ENCODE measurements at places on chromosomes 5 and 9.

DNA sequence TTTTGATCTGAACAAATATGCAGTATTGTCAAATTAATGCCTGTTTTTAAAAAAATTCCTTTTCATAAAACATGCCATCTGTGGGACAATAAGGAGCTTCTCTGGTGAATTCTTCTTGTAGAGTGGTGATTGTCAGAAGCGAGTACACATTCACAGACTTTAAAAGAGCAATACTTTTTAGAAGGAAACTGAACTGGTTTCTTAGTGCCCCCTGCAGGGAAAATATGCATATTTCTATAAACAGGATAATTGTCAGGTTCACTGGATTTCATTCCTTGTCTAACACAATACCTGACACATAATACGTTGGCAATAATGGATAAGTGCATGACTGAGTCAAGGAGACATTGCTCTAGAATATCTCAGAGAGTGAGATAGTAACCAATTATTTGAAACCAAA is 133.7 kb downstream of the KIF4B start:
- no peak for DNase-seq
- H3K27me3 ChIP-seq: no peaks in the 10 kb centered on the region
- H3K36me3 ChIP-seq: no peaks in the 10 kb centered on the region
- no peaks in the 10 kb centered on the region for H3K4me1 ChIP-seq
- H3K27ac ChIP-seq: no peak overlapping the region
- H3K4me3 ChIP-seq: no peak overlapping the region

DNA sequence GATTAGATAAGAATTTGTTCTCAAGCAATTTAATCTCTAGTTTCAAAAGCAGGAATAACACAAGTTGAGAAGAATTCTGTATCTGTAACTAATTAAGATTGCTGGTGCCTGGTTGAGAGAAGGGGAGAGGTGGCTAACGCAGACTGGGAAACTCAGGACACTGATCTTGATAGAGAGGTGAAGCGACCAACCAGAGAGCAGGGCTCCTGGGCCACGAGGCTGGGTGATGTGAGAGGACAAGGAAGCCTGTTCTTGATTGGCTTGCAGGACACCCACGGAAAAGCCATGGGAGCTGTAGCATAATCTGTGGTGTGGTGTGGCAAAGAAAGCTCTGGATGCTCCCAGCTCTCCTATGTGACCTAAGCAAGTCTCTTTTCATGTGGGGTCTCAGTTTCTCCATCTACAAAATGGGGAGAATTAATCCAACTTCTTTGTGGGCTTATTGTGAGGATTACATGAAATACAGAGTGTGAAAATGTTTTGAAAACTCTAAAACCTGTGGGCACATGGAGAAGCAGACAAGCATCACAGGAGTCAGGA is 594.1 kb upstream of the BRINP1 start:
- no peak overlapping the region for H3K27ac ChIP-seq
- H3K4me3 ChIP-seq: no peak overlapping the region
- no peaks in the 10 kb centered on the region for H3K36me3 ChIP-seq

DNA sequence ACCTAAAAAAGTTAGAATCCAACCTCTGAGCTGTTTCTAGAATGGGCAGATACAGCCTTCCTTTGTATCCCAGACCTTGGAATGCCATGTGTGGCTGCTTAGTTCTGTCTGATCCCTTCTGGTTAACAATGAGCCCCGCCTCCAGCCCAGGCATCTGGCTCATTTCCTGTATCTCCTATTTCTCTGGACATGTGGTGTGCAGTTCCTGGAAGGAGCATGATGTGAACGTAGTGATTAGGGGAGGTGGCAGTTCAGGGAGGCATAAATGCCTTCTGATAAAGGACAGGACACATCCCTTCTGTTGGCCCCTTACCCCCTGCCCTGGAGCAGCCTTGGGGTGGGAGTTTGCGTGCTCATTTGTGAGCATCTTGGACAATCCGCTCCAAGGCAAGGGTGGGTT is 243.0 kb downstream of the ZSWIM6 start:
- no peak overlapping the region for H3K27ac ChIP-seq
- no peak for DNase-seq
- H3K27me3 ChIP-seq: no peaks in the 10 kb centered on the region
- no peak overlapping the region for H3K4me3 ChIP-seq
- no peaks in the 10 kb centered on the region for H3K4me1 ChIP-seq

DNA sequence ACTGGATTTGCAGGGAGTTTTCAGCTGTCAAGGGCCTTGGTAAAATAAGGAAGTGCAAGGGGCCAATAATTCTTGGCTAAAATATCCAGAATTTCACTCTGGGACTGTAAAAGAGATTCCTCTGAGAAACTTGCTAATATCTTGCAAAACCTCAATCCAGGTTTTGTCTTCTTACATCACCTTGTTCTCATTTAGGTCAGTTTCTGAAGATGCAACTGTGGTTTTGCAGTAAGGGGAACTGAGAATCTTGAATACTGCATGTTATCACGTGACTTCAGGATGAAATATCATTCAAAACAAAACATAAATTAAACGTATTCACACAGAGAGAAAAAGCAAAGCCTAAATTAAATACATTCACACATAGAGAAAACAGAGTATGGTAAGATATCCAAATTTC is 35.0 kb upstream of the RIC1 start:
- no peaks in the 10 kb centered on the region for H3K27me3 ChIP-seq
- no peak for DNase-seq
- H3K36me3 ChIP-seq: no peaks in the 10 kb centered on the region
- no peak overlapping the region for H3K4me3 ChIP-seq
- no peaks in the 10 kb centered on the region for H3K4me1 ChIP-seq
- no peak overlapping the region for H3K27ac ChIP-seq

DNA sequence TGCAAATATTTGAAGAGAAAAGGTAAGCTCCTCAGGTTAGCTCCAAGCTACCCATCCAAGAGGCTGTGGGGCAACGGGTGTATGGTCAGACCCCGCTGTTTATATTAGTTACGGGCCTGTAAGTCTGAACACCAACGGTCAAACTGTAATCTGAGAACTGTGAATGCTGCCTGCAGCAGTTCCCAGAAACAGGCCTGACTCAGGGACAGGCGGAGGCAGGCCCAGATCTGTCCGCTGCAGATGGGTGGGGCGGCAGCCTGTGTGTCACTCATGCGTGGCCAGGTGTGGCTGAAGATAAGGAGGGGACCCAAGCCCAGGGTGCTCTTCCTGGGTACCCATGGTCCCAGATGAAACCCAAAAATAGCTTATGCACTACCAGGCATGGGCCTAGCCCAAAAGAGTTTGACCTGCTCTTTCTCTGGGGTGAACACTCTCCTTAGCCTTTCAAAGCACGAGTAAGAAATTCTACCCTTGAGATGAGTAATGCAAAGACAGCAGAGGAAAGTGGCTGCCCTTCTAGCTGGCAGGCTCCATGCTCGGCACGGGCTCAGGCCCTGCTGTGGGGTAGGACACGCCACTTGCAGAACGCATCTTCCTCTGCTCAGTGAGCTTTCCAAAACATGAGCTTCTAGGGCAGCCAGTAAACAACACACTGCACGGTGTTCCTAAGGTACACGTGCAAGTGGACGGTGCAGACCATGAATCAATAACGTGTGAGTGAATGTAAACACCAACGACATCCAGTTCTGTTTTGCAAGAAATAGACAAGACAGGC is 9.1 kb downstream of the UBAC1 start:
- DNase-seq: no peak
- no peaks in the 10 kb centered on the region for H3K27me3 ChIP-seq

- H3K27ac ChIP-seq: no peak overlapping the region
- no peak for DNase-seq
- H3K36me3 ChIP-seq: no peaks in the 10 kb centered on the region
Measured at GRCh38 chr9:27059412-27059811, 49.6 kb upstream of the TEK start.

GRCh38 chr5:39040875-39041274 is 33.3 kb downstream of the RICTOR start:
- no peak for DNase-seq
- no peaks in the 10 kb centered on the region for H3K4me1 ChIP-seq
- H3K27me3 ChIP-seq: no peaks in the 10 kb centered on the region

DNA sequence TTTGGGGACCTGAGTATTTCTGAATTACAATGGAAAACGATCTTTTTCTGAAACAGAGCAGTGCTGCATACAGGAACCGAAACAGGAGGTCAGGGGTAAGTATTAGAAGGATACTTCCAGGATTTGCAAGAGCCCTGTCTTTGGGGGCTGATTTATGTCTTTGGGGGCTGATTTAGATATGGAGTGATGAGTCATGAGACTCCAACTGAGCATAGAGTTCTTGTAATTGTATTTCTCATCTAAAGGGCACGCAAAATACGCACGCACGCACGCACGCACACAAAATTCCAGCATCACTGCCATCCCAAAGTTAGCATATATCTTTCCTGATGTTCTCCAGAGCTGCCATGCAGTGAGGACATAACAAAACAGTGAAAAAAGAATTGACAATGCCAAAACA is 414.8 kb upstream of the CCNH start:
- H3K4me3 ChIP-seq: no peak overlapping the region
- no peak overlapping the region for H3K27ac ChIP-seq
- no peak for DNase-seq
- H3K4me1 ChIP-seq: no peaks in the 10 kb centered on the region

GRCh38 chr9:110951805-110952539 is 86.3 kb downstream of the LPAR1 start:
- no peak overlapping the region for H3K4me3 ChIP-seq
- DNase-seq: no peak
- no peaks in the 10 kb centered on the region for H3K4me1 ChIP-seq
- no peaks in the 10 kb centered on the region for H3K36me3 ChIP-seq
- H3K27me3 ChIP-seq: no peaks in the 10 kb centered on the region
- H3K27ac ChIP-seq: no peak overlapping the region

DNA sequence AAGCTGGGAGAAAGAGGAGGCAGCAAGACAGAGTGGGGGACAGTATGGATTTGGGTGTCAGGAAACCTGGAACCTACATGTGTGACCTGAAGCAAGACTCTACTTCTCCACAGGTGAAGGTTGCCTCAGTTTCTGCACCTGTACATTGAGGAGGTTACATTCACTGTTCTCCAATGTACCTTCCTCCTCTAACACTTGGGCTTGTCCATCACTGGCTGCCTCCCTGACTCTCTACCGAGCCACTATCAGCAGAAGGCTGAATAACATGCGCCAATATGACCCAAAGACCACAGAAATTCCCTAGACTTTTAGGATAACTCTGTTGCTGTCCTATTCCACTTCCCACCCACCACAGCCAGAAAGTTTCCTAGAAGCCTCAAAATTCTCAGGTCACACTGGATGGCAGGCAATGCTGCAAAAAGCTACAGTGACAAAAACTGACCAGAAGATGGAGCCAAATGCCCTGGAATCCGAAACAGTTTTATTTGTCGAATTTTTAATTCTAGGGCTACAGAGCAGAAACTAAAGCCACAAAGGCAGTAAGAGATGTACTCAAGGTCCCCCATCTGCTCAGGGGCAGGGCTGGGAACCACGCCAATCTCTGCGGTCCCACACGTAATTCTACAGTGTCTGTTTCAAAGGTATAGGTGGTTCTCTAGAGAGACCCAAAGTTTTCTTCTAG is 64.4 kb downstream of the FAM114A2 start:
- no peak overlapping the region for H3K4me3 ChIP-seq
- no peak for DNase-seq
- no peak overlapping the region for H3K27ac ChIP-seq
- H3K27me3 ChIP-seq: no peaks in the 10 kb centered on the region

DNA sequence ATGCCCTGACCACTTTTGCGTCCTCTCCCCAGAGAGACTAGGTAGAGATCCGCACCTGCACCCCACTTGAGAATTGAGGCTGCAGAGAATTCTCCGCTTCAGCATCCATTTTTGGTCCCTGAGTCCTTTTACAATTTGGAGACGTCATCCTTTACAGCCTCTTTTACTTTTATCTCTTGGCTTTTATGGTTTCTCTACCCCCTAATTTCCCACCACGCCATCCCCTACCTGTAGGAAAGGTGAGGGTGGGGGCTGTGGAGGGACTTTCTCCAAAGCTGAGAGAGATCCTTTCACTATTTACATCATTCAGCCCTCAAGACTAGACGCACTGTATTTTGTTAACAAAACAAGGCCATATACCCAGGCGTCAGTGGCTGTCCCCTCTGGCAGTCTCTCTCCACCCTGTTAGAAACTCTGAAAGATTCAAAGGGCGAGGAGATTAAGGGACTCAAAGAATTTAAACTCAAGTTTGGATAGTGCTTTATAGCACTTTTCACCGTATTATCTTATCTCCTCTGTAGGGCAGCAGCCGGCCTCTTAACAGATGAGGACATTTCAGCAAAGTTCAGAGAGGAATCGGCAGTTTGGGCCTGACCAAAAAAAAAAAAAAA is 1.7 kb downstream of the MSX2 start:
- DNase-seq: no peak
- no peaks in the 10 kb centered on the region for H3K4me1 ChIP-seq
- H3K27ac ChIP-seq: no peak overlapping the region
- peaks cover 44% of the 10 kb centered on the region for H3K27me3 ChIP-seq

GRCh38 chr5:130282049-130282448 is 377.8 kb downstream of the CHSY3 start:
- no peaks in the 10 kb centered on the region for H3K27me3 ChIP-seq
- no peak for DNase-seq
- no peak overlapping the region for H3K27ac ChIP-seq
- no peak overlapping the region for H3K4me3 ChIP-seq
- no peaks in the 10 kb centered on the region for H3K4me1 ChIP-seq

DNA sequence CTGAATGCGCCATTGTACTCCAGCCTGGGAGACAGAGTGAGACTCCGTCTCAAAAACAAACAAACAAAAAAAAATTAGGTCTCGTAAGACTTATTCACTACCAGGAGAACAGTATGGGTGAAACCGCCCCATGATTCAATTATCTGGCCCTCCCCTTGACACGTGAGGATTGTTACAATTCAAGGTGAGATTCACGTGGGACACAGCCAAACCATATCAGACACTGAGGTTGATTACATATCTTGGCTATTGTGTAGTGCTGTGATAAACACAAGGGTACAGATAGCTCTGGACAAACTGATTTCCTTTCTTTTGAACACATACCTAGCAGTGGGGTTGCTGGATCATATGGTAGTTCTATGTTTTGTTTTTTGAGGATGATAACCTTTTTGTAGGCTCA is 42.4 kb upstream of the PWWP2A start:
- H3K36me3 ChIP-seq: no peaks in the 10 kb centered on the region
- H3K27me3 ChIP-seq: no peaks in the 10 kb centered on the region
- H3K27ac ChIP-seq: no peak overlapping the region
- peaks cover 6% of the 10 kb centered on the region for H3K4me1 ChIP-seq
- DNase-seq: no peak

DNA sequence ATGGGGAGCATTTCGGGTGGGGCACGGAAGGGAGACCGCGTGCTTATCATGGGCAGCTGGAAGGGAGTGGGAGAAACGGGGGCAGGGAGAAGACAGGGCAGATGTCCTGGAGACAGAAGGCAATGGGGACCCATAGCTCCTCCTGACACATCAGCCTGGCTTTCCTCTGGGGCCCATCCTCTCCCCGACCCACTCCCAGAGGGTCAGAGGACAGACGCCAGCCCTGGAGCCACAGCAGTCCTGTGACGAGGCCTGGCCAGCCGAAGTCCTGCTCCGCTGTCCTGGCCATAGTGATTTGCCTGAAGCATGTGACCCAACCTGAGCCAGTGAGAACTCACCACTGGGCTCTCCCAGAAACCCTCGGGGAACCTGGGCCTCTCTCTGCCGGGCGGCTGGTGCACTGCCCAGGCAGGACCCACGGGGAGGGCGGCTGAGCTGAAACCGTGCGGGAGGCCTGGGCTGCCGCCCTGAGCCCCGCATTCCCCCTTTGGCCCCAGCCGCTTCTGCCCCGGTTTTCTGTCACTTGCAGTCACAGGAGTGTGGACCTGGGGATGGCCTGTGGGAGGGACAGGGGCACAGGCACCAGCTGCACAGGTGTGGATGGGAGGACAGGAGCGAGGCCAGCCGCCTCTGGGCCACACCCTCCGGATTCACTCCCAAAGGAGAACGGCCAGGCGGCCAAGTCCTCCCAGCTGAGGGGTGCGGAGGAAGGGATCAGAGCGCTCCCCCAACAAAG is 19.8 kb downstream of the ADAMTS2 start:
- DNase-seq: no peak
- H3K4me3 ChIP-seq: no peak overlapping the region
- no peaks in the 10 kb centered on the region for H3K4me1 ChIP-seq

Measured in colonic mucosa (tissue), 4 donors.